ENCODE measurements at places on chromosomes 3 and 15.

DNA sequence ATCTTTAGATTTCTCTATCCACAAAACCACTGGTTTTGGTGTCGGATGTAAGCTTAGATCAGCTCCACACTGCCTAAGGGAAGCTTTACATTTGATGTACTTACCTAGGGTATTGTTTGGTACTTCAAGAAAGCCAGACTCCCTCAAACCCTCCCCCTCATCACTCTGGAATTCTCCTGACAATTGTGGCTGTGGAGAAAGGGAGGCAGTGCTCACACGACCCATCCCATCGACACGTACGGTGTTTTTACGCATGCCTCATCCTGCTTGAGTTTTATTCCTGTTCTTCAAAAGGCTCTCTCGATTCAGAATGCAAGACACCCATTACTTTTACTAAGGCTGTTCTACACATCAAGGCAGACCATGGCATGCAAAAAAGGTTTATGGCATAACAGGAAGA, 67.3 kb upstream of the ONECUT1 start:
- DNase-seq = no peak

GRCh38 chr15:80118956-80119355, 33.8 kb upstream of the FAH start:
- no peak for DNase-seq

DNA sequence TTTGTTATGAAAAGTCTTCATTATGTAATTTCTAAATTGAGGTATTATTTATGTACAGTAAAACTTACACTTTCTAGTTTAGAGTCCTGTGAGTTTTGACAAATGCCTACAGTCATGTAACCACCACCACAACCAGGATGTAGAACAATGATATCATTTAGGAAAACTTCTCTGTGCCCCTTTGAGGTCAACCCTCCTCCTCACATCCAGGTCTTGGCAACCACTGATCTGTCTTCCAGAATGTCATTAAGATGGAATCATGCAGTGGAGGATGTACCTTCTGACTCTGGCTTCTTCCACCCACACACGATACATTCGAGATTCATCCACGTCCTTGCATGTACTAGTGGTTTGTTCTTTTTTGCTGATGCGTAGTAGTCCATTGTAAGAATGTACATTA, 23.2 kb downstream of the MINAR1 start:
- DNase-seq = no peak

GRCh38 chr15:45641374-45641781, 6.5 kb downstream of the SQOR start:
- DNase-seq = no peak

DNA sequence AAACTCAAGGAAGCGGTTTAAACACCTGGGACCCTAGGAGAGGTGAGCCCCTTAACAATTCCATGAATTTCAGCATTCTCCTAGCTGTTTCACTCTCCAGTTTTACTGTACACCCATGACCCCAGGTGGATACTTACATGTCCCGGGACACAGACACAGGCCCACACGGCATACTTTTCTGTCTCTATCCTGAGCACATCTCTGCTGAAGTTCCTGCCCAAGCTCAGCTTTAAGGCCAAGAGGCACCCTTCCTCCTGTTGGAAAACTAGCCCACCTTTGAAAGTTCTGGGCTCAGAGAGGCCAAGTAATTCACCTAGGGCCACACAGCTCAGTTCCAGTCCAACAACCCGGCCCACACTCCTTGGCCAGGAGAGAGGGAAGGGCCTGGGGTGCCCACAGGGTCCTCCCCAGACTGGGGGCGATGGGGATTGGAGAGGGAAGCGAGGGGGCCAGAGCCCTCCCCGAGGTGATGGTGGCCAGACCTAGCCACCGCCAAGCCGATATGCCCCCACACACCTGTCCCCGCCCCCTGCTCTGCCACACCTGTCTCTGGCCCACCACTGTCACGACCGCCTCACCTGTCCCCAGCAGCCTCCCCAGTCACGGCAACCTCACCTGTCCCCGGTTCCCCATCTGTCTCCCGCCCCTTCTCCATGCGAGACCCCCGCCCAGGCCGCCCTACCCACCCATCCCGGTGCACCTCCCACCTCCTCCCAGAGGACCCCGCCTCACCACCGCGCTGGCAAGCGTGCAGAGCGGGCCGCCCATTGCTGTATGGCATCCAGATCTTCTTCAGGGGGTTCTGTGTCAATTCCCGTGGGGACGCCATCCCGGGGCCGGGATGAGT, 431 bp downstream of the PFKFB4 start:
- DNase-seq = no peak

- DNase-seq = no peak
These were observed 376.2 kb upstream of the C2CD4B start for GRCh38 chr15:62541250-62541649.

- no peak for DNase-seq
These were observed 26.5 kb downstream of the TRIM71 start for GRCh38 chr3:32844322-32844654.

DNA sequence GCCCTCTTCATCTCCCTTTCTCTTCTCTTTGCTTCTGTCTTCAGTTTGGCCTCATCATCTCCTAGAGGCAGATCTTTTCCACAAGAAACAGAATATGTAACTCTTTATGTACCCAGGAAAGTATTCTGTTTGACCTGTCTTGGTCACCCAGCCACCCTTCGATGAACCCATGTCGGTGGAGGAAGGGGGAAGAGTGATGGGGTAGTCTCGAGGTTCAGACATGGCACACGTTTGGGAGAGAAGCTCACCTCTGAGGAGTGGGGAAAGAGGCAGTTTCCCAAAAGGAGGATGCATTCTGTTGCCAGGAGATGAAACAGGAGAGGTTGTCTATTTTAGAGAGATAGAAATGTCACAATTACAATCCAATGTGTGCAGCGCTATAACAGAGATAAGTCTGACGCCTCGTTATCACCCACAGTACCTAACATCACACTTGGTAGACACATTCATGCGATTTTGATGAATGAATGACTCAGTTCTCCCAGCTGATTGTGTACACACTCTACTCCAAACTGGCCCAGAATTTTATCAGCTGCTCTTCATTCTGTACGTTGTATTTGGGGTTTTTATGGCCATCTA, 722 bp upstream of the CCDC50 start:
- no peak for DNase-seq

DNA sequence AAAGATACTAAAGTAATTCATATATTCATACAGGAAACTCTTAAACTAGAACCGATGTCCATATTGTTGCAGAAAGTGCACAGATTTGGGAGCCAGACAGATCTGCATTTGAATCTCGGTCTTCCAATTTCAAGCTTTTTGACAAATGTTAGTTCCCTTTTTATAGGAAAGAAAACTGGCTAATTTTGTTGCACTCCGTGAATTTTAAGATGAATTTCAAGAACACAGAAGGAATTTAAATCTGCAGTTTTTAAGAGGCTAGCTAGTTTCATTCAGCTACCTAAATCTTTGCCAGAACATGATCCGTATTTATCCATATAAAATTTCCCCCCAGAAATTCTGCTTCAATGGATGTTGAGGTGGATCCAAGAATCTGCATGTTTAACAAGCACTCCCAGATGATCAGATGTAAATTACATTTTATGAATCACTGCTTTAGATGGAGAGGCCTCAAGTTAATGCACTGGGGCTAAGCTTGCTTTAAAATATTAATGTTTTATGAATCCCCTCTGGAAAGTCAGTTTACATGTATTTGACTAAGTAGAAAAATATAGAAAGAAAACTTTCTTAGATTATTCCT, 1296.3 kb upstream of the CADM2 start:
- no peak for DNase-seq

DNA sequence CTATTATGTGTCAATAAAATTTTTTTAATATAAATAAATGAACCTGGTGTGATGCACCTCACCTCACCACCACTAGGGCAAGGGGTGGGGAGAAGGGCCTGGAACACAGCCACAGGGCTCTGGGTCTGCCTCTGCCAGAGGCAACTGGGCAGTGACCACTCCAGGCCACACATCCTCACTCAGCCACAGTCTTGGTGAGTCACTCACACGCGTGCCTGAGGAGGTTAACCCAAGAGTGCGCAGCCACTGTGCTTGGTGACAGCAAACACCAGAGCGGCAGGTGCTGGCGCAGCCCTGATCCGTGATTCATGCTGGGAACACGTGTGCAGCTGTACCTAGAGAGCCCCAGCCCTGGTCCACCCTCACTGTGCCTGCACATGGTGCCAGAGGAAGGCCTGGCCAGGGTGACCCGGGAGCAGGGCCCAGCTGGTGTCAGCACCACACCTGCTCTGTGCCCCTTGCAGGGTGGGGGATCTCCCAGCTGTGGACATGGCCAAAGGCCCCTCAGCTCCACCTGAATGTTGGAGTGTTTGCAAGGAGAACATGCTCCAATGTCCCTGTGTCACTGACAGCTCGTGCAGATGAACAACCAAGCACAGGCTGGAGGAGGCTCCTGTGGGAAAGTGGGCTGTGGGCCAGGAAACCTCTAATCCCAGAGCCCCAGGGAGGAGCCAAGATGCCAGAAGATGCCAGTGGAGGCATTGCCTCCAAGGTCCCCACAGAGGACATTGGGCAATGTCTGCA, 2.1 kb downstream of the SLC41A3 start:
- no peak for DNase-seq

- no peak for DNase-seq
These were observed 30.4 kb downstream of the NFKBIZ start for GRCh38 chr3:101879623-101880284.

DNA sequence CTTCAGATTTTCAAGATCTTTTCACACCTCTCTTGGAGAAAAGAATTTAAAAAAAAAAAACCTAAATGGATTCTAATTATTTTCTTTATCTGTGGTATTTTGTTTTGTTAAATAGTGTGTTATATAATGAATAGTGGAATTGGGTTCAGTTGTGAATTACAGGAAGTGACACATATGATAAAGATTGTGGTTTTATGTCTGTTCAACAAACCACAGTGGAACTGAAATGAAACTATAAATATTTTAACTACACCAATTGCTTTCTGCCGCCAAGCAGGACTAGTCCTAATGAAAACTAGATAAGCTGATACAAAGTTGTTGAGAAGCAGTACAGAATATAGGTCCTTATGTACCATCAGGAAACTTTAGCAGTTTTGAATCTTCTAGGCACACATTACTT, 121.6 kb downstream of the UBE2E2 start:
- no peak for DNase-seq

DNA sequence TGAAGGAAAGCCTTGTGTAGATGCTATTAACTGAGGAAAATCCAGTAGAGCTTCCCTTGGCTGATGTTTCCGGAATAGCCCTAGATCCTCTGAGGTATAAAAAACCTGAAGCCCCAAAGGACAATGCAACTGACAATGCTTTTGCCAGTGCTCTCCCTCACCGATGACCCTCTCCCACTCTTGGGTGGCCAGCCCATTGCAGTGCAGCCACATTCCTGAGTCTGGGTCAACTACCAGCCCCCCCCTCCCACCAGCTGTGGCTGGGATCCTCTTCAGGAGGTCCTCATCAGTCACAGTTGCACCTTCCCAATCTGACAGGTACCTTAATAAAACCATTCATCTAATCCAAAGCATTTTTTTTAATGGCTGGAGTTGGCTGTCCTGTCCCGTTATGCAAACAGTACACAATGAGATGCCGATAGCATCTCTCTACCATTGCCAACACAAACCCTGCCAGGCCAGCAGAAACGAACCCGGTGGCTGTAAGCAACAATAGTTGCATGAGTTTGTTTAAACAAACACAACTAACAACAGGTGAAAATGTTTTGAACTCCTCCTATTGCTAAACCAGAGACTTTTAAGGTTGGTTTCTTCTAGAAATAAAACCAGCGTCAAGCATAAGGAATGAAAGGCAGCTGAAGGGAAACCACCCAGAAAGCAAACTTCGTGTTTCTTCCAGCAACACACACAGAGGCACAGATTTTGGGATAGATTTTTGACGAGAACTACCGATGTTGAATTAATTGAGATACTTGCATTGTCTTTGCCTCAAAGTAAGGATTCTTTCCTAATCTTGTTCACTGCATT, 128.3 kb upstream of the ARHGEF3 start:
- DNase-seq = no peak

DNA sequence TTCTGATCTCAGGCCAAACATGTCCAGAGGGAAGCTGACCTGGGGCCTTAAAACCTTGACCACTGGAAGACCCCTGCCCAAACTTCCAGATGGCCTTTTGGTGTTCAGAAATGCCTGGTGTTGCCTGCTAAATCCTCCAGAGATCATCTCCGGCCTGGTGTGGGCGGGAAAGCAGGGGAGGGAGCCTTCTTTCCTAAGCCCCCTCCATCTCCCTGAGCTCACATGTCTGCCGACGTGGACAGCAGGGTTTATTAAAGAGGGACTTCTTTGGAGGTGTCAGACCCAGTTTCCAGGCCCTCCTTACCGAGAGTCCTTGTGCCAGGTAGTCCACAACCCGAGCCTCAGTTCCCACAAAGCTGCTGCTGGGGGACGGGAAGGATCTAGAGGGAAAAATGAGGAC, 55.9 kb upstream of the SLC6A1 start:
- DNase-seq = no peak

- no peak for DNase-seq
These were observed 80.4 kb upstream of the MEF2A start for GRCh38 chr15:99485153-99485961.

GRCh38 chr3:163261618-163262017, 1765.0 kb downstream of the OTOL1 start:
- DNase-seq = no peak

DNA sequence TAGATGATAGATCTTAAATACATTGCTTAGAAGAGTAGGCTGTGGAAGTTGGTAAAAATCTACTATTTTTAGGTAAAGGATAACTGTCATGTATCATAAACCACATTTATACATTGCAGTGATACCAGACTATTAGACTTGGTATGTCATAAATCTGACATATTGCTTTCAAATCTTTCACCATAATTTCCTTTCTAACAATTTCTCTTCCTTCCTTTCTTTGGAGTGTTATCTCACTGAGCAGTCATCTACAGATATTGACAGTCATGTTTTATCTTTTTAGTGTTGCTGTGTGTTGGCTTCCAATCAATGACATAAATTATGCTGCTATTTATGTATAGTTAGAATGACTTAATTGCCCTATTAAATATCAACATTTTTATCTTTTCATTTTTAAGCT, 588.7 kb downstream of the TUSC7 start:
- no peak for DNase-seq

DNA sequence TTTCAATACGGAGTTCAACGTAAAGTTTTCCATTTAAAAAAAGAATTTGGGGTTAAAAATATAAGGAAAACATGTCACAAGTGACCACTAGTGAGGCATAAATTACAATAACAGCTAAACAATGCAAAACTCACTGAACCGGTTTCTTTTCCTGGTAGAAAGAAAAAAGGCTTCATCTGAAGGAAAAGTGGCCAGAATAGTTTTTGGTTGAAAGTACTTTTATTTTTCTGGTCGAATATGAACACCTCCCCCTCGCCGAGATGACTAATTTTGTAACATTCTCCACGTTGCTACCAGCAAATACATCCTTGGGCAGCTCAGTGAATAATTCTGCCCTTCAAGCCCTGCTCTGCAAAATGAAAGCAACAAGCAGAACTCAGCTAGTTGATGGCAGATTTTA, 3.9 kb upstream of the SRGAP3 start:
- no peak for DNase-seq

Measured in activated B cell treated with CpG ODN at 0.5 μM for 24 hours (primary cell).